ENCODE measurements at places on chromosomes 3 and 15.

- no peak for DNase-seq
Observed at GRCh38 chr3:194711286-194711685, 25.6 kb downstream of the FAM43A start.

- no peak for DNase-seq
Observed at GRCh38 chr15:49902685-49903501, 216.1 kb downstream of the ATP8B4 start.

DNA sequence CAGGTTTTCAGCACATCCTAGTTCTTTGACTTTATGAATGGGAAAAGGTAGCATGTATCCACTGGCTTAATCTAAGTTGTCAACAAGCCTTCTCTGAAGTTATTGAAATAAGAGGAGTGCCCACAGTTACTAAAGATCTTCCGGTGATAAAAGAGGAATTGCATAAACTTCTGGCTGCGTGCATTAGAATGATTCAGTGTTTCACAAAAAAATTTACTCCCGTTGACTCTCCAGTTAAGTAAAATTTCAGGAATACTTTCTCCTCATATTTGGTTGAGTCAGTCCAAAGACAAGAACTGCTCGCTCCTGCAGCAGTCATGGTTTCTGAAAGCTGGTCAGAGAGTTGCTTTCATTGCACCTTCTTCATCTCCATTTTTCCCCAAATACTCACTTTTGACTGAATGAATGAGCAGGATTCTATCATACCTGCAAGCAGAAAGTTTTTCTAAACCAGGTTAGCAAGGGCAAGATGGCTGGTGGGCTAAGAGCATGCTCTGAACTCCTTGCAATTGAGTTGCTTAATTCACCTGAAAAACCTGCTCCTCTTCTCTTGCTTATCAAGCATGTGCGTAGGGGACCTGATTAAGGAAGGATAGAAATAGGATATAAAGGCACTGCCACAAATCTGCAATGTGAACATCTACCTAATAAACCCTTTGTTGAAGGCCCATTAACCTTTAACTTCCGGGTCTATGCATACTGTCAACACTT is 64.2 kb upstream of the TIMP4 start:
- no peak for DNase-seq

DNA sequence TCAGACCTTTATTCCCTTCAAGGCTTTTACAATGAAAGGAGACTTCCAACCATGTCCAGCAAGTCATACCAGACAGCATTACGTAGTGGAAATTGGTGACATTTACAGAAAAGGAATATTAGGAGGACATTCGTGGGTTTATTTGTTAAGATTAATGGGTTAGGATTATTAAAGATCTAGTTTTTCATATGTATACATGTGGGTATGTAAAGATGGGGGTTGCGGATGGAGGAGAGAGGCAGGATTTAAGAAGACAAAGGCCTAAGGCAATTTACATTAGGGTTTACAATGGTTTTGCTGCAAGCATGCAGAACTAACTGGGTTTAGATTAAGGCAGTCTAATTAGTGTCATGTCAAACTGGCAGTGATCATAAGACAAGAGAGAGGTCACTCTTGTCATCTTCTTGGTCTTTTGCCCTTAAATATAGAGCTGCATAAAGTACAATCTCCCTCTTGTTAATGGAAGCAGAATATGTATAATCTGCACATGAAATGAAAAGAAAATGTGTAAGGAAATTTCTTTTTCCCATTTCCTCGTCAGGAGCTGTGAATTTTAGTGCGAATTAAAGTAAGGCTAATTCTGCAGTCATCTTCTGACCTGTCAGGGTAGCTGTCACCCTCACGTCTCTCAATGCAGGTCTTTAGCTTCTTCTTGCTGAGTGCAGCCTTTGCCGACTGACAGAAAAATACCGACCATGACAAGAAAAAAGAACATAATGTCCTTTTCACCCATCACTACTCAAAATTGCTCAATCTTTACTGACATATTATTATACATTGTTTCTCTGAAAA is 258.9 kb upstream of the MEIS2 start:
- no peak for DNase-seq

DNA sequence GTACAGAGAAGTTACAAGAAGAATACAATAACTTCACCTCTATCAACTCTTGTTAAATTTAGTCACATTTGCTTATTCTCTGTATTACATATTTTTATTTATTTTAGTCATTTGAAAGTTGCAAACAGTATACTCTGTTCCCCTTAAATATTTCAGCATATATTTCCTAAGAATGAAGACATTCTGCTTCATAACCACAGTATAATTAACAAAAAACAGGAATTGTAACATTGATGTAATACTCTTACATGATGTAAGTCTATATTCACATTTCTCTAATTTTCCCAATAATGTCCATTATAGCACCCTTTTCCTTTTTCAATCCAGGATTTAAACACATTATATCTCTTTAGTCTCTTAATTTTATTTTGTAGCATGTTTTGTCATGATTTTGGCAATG is 112.0 kb downstream of the AKAP13 start:
- DNase-seq: no peak

GRCh38 chr3:125431912-125432790 is 57.0 kb upstream of the ZNF148 start:
- no peak for DNase-seq

GRCh38 chr3:47611576-47611975 is 32.9 kb upstream of the CSPG5 start:
- no peak for DNase-seq

DNA sequence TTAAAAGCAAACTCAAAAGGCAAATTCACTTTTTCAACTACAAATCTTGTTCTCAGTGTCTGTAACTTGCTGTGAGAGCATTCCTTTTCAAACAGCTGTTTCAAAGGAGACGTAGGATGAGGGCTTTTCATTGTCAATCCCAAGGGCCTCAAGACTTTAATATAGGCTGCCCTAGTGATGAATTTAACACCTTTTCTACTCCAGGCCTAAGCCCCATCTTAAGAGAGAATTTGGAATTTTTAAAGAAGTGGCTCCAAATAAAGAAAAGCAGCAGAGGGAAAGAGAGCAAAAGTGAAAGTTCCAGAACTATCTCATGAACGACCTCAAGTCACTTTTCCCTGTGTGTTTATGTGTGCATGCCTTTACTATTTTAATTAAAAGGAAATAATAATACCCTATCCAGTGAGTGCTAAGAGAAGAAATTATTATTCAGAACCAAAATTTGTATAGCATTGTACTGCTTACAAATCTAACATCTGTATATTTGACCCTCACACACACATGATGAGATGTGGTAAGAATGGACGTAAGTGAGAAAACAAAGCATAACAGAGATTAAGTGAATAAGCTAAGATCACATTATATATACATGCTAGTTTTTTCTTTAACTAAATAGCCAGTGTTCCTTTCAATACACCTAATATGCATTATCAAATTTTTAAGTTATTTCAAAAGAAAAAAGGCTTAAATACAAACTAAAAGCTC is 196.4 kb downstream of the VGLL3 start:
- DNase-seq: no peak

DNA sequence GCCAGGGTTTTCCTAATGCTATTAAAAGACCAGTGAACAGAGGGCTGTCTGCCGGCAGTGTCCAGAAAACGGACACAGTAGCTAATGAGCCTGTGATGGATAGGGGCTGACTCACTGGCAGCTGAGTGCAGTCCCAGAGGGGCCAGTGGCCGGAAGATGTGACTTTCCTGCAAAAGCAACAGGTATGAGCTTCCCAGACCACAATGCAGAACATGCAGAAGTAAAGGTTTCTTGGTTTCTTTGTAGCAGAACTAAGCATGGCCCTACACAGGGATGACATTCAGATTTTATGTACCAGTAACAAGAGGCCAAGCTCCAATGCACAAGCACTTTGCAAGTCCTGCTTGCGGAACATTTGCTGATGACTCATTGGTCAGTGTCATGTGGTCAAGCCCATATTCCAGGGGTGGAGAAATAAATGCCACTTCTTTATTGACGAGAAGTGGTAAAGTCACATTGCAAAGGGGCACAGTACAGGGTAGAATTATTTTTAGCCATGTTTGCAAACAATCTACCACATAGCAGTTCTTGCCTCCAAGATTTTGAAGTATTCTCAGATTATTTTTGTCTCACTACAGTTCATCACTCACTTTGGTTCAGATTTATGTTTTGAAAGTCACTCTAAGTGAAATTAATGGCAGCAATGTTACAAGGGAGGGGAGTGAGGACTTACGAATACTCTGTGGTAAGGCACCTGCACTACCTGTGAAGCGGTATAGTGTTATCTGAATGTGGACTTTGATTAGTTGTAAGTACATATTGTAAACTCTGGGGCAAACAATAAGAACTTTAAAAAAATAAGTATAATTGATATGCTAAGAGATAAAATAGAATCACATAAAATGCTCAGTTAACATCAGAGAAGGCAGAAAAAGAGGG is 263.3 kb downstream of the ABHD5 start:
- no peak for DNase-seq

- DNase-seq: no peak
Observed at GRCh38 chr15:97598353-97598798, 362.1 kb upstream of the ARRDC4 start.

- no peak for DNase-seq
Observed at GRCh38 chr3:11498646-11499045, 145.1 kb downstream of the VGLL4 start.

DNA sequence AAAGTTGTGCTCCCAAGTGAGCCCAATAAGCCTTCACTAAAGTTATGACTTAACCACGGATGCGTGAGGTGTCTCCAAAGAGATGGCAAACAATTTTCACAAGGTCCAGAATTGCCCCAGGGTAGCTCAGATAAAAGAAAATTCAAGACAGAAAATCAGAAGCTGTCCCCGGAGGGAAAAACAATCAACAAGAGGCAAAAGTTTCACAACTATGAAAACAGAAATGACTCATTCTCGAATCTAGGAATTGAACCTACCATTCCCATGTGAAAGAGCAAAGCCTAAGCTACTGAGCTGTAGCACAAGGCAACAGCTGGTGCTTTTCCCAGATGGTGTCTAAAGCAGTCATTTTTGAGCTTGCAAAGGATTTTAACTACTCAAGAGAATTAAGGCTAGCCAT is 33.5 kb upstream of the MKRN3 start:
- DNase-seq: no peak

DNA sequence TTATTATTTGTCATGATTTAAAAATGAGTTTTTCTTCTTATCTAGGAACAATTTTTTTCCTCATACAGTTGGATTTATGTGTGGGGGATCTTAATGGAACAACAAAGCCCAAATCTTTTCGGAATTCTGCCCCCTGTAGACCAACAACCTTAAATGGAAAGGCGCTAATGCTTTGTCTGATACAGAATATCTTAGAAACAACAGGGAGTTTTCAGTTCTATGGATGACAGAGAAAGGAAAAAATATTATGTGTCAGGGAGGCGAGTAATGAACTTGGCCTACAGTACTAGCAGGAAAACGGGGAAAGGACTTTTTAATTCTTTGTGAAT is 592 bp downstream of the MOBP start:
- no peak for DNase-seq

DNA sequence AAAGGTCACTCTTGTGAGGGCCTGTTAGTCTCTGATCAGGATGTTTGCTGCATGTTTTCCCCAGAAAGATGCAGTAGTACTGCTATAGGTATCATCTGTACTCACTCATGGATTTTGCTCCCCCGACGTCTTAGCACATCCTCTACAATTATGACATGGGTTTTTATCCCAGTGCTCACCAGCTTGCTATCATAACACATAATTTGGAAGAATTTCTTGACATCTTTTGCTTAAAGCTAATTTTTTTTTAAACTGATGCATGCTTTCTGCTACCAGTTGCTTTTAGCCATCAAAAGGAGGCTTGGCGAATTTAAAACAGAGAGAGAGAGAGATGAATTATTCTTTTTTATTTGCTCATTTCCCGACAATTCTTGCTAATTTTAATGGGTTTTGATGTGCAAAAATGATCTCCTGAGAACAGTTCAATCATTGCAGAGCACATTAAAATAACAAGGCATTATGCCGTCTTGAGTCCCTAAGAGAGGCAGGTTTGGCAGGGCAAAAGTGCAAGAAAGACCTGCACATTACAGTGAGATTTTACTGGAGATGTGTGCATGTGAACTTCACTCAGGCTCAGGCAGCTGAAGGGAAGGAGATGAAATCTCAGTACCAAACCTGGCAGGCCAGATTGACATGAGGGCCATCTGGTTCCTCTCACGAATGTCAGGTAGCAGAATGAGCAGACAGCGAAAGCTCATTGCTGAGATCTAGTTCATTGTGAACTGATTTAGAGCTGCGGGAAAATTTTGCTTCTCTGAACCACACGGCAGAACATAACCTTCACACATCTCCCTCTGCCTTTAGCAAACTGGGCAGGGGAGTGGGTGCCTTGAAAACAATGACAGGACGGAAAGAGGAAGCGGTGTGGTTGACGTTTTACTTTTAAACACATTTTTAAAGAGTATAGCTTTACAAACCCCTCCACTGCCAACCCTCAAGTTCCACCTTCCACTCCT is 25.9 kb upstream of the GOLGA8B start:
- DNase-seq: no peak

GRCh38 chr15:30041868-30042267 is 40.9 kb upstream of the GOLGA8J start:
- DNase-seq: no peak

- no peak for DNase-seq
Observed at GRCh38 chr3:37074178-37074577, 80.9 kb downstream of the MLH1 start.

GRCh38 chr15:80816936-80817335 is 37.8 kb downstream of the CEMIP start:
- no peak for DNase-seq

- DNase-seq: no peak
Observed at GRCh38 chr15:52082197-52083036, 30.2 kb downstream of the BCL2L10 start.

GRCh38 chr3:9779721-9780457 is 10.1 kb upstream of the CAMK1 start:
- DNase-seq: no peak

- DNase-seq: no peak
Observed at GRCh38 chr15:66029650-66030049, 160.4 kb downstream of the RAB11A start.

- DNase-seq: no peak
Observed at GRCh38 chr15:100931143-100931890, 12.2 kb downstream of the LRRK1 start.

DNA sequence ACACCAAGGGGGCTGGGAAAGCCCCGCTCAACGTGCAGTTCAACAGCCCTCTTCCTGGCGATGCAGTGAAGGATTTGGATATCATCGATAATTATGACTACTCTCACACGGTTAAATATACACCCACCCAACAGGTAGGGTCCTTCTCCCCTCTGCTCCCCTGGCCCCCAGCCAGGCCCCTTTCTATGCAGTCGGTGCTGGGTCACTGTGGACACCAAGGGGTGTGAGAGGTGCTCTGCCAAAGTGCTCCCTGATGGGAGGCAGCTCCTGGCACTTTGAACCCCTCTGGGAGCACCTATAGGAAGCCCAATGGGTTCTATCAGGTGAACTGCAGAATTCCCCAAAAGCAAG is 98.6 kb downstream of the DNASE1L3 start:
- DNase-seq: no peak

Data from activated naive CD4-positive, alpha-beta T cell (primary cell).